Mucosa of descending colon (tissue), 3 donors: ENCODE measurements at places on chromosomes 7 and 10.

- DNase-seq, result no peak
Measured at GRCh38 chr7:130758429-130759056, 24.5 kb upstream of the KLF14 start.

GRCh38 chr10:46220187-46220586 is 66.6 kb upstream of the ANTXRL start:
- no peak for DNase-seq

GRCh38 chr10:99369126-99369525 is 40.0 kb downstream of the CNNM1 start:
- DNase-seq, result no peak

GRCh38 chr10:43322769-43323168 is 48.7 kb upstream of the FXYD4 start:
- peak; percentile 94 for DNase-seq

- DNase-seq, result no peak
Measured at GRCh38 chr7:74355091-74355490, 65.9 kb downstream of the CLIP2 start.

DNA sequence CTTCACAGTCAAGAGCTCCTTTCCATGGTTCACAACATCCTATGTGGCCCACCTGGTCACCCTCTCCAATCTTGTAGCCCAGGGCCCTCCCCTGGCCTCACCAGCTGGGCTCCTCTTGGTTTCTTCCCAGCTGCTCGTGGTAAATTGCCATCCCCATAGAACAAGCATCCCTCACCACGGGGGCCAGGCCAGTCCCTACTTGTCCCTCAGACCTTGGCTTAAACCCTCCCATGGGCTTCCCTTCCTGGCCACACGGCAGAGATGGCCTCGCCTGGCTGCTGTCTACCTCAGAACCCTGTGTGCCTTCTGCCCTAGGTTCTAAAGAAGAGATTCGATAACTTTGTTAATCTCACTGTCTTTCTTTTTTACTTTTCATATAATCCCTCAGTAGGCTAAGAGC is 153.3 kb upstream of the TCERG1L start:
- DNase-seq, result no peak

GRCh38 chr10:123021517-123021916 is 12.7 kb downstream of the ACADSB start:
- DNase-seq, result no peak

DNA sequence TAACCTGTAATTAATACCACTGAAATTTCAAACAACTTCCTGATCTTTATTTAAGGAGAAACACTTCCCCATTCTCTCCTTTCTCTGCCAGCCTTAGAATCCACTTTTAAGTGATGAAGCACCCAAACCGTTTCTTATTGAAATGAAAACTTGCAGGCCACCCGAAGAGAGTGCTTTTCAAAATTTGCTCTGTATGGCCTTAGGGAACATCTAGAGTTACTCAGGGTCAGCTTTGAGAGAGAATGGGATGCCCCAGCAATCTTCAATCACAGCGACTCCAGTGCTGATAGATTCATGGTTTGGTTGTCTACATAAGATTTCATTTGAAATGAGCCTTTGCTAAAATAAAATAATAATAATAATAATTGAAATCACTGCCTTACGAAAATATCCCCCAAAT is 323.1 kb downstream of the PCLO start:
- no peak for DNase-seq

- DNase-seq, result no peak
Measured at GRCh38 chr7:32502728-32503127, 7.4 kb downstream of the AVL9 start.

DNA sequence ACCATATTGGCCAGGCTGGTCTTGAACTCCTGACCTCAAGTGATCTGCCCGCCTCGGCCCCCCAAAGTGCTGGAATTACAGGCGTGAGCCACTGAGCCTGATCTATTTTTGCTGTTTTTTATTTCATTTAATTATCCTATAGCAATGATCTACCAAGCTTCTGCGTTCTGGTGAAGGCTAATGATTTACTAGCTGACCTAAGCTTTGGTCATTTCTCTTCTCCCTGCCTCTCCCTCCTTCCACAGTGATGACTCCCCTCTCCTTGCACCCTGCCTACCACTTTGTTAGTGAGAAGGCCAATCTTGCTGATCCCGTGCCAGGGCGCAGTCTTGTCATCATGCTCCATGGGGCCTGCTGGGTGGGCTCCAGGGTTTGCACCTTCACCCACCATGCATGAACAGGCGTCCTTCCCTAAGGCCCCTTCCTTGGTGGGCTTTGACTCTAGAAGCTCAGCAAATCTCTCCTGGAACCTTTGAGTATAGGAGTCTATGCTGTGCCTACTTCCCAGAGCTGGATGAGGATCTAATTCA is 11.9 kb upstream of the ZCCHC24 start:
- no peak for DNase-seq

- no peak for DNase-seq
Measured at GRCh38 chr7:19294619-19295018, 149.4 kb upstream of the FERD3L start.
